Mammary microvascular endothelial cell (primary cell): ENCODE measurements at places on chromosomes 11 and 22. TPM values are rescaled to one million over a fixed set of nuclear protein-coding genes. Genes with fewer than 3 reads are reported as not detected.

The MMP7 gene
- not detected in 2 replicates for total RNA-seq

The KRTAP5-2 gene
- not detected in 2 replicates for total RNA-seq

The KCNE3 gene
- total RNA-seq: 0.15 and 0.27 TPM in 2 replicates

The MYO7A gene
- 0.69 and 0.80 TPM in 2 replicates for total RNA-seq

The FOLH1 gene
- 1.1 and 2.5 TPM in 2 replicates for total RNA-seq

The TBX1 gene
- 12.3 and 14.5 TPM in 2 replicates for total RNA-seq

The TCN1 gene
- total RNA-seq: not detected in 2 replicates

The LMNTD2 gene
- 0.05 and 0.20 TPM in 2 replicates for total RNA-seq

The OR2AG1 gene
- not detected in 2 replicates for total RNA-seq

The SCO2 gene
- 3.7 and 13.6 TPM in 2 replicates for total RNA-seq

The FAT3 gene
- total RNA-seq: not detected in 2 replicates

The CBLIF gene
- not detected in 2 replicates for total RNA-seq

The HBB gene
- total RNA-seq: not detected in 2 replicates

The LGALS1 gene
- 9,481 and 10,312 TPM in 2 replicates for total RNA-seq

The INS gene
- not detected in 2 replicates for total RNA-seq

The DKK3 gene
- total RNA-seq: 146 and 154 TPM in 2 replicates

The OR51E2 gene
- total RNA-seq: not detected in 2 replicates

The MS4A3 gene
- not detected in 2 replicates for total RNA-seq

The PHF21B gene
- not detected in 2 replicates for total RNA-seq

The PGA5 gene
- total RNA-seq: not detected in 2 replicates

The CYB5R2 gene
- 2.9 and 3.3 TPM in 2 replicates for total RNA-seq

The RIMBP3B gene
- not detected in 2 replicates for total RNA-seq

The GAL3ST1 gene
- not detected in 2 replicates for total RNA-seq

The CLTCL1 gene
- 2.4 and 3.5 TPM in 2 replicates for total RNA-seq

The ANKK1 gene
- total RNA-seq: 0.05 TPM in 1 of 2 replicates, not detected in the other

The LUZP2 gene
- total RNA-seq: not detected in 2 replicates

The GLB1L2 gene
- total RNA-seq: 0.07 and 0.34 TPM in 2 replicates

The DGAT2 gene
- total RNA-seq: 0.44 and 2.5 TPM in 2 replicates
